Astrocyte of the cerebellum (primary cell): ENCODE measurements at places on chromosomes 5 and 9.

DNA sequence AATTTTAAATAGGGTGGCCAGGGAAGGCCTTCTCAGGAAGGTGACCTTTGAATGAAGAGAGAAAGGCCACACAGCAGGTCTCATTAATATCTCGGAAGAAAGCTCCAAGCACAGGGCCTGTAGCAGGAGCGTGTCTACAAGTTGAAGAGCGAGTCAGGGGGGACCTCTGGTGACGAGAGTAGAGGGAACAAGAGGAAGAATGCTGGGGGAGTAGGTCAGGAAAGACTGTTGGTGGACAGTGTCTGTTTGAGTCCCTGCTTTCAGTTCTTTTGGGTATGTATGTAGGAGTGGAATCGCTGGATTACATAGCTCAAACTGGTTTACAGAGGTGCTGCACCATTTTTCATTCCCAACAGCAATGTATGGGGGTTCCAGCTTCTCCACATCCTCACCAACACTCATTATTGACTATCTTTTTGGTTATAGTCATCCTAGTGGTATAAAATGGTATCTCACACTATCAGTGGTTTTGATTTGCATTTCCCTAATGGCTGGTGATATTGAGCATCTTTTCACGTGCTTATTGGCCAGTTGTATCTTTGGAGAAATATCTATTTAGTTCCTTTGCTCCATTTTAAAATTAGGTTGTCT is 55.8 kb downstream of the NUP214 start:
- DNase-seq = no peak

GRCh38 chr5:111256128-111256527 is 31.9 kb downstream of the CAMK4 start:
- DNase-seq = no peak

- DNase-seq = no peak
Observed at GRCh38 chr5:84384604-84385575, at the start of gene EDIL3. Gene EDIL3, minus strand, starts transcription at chr5:84384880. Its CDS starts 506 bp downstream, at chr5:84384374.

- DNase-seq = no peak
Observed at GRCh38 chr5:52807723-52808122, 20.0 kb downstream of the ITGA1 start.

DNA sequence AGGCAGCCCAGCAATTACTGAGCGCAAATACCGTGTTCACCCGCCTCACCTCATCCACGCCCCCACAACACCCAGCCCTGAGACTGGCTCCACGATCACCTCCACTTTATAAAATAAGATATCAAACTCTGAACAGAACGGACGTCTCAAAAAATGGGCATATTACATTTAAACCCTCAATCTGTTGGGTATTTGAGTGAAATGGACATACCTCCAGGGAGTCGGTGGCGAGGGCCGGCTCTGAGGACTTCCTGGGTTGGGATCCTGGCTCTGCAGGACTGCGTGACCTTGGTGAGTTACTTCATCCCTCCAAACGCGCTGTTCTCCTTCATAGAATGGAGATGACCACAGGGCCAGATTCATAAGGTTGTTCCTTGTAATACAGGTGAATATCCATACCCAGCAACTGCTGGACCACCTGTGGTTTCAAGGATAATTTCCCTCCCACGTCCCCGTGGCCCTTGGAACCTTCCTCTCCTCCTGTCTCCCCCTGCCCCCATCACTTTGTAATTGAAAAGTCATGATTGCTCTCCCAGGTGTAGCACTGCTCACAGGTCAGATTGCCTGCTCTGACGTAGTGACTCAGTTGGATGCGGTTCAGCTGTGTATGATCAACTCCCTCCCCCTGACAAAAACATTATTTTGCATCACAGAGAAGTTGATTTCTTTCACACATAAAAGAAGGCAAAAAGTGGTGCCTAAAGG is 135.6 kb downstream of the KCNIP1 start:
- no peak for DNase-seq

- DNase-seq = no peak
Observed at GRCh38 chr5:7668161-7668560, 182.8 kb downstream of the CFAP90 start.

GRCh38 chr5:149537374-149537975 is 13.8 kb downstream of the CSNK1A1 start:
- peak; percentile 67 for DNase-seq

- no peak for DNase-seq
Observed at GRCh38 chr5:116084287-116084691, 536 bp upstream of the COMMD10 start.

DNA sequence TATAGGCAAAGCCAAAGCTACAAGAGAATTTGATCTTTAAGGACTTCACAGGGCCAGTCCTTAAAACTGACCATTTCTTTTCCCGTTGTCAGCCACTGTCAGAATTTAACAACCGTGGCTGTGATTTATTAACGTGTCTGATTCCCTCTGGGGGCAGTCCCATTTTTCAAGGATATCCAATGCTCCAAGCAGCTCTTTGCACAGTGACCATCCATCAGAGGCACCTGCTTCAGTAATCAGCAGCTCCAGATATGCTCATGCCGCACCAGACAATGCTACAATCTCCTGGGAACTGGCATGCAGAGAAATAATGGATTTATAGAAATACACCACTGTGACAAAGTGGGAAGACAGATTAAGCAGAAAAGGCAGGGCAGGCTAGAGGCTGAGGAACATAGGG is 163.3 kb upstream of the PPP1R2B start:
- no peak for DNase-seq

GRCh38 chr5:32274548-32275395 is 38.0 kb downstream of the MTMR12 start:
- no peak for DNase-seq

DNA sequence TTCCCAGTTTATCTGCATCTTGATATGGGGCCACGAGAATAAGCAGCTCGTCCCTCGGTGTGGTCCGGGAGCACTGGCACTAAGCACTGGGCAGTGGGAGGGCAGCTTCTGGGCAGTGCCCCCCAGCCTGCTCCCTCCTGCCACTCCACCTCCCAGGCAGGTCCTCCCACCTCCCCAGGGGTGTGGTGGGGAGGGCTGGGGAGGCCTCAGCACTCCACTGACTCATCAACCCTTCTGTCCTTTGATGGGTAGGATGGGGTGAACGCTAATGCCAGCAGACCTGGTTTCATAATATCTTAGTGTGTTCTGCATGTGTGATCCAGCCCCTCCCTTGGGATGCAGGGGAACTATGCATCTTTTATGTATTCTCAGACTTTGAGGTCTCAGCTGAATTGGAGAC is 62.2 kb upstream of the GNE start:
- no peak for DNase-seq

DNA sequence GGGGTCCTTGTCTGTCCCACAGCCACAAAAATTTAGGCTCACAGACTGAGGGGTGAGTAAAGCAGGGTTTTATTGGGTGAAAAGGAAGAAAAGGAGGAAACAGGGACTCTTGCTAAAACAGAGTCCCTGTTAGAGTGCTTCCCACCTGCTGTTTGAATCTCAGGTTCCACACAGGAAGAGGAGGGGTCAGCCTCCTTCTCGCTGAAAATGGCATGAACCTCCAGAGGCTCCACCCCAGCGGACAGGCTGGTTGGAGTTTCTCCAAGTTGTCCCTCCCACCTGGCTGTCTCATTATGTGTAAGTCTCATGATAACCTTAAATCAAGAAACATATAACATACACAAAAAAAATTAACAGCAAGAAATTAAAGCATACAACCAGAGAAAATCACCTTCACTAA is 28.3 kb upstream of the UHRF2 start:
- DNase-seq = no peak

DNA sequence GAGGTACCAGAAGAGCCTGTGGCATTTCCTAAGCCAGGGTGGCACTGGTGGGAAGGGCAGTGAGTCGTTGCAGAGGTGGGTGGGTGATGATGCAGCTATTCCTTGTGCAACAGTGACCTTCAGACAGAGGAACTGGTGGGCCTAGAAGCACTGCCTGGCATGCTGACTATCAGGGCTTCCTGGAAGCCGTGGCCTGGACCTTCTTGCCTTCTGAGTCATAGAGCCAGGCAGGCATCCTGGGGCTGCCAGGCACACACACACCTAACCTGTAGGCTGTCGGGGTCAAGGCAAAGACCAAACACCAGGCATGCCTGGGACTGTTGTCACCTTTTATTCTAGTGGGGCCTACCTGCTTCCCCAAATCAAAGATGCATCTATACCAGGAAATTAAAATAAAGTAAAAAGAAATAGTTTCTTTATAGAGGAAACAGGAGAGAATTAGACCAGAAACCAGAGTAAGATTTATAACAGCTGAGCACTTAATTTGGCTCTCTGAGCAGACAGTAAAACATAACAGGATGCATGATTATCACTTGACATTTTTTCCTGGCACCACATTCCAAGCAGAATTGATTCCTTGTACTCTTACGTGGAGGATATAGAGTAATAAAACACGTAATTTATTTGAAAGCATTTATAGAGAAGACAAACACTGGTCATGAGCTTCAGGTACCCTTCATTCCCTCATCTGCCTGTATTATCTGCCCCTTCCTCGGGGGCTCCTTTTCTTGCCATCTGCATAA is 25.1 kb downstream of the NANS start:
- DNase-seq = no peak

DNA sequence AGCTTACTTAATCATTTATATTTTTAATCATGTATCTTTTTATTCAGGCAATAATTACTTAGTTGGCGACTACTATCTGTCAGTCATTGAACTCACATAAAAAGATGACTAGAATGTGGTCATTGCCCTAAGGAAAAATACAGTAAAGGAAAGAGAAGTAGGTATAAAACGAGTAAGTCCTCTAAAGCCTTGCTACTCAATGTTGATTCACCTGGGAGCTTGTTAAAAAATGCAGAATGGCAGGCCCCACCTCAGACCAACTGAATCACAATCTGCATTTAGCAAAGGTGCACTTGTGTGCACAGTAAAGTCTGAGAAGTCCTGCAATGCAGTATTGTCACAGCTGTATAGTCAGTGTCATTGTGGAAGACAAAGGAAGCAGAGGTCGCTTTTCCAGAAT is 592.4 kb downstream of the CSNK1G3 start:
- no peak for DNase-seq

GRCh38 chr5:161372682-161373344 is 173.7 kb downstream of the GABRB2 start:
- DNase-seq = no peak

DNA sequence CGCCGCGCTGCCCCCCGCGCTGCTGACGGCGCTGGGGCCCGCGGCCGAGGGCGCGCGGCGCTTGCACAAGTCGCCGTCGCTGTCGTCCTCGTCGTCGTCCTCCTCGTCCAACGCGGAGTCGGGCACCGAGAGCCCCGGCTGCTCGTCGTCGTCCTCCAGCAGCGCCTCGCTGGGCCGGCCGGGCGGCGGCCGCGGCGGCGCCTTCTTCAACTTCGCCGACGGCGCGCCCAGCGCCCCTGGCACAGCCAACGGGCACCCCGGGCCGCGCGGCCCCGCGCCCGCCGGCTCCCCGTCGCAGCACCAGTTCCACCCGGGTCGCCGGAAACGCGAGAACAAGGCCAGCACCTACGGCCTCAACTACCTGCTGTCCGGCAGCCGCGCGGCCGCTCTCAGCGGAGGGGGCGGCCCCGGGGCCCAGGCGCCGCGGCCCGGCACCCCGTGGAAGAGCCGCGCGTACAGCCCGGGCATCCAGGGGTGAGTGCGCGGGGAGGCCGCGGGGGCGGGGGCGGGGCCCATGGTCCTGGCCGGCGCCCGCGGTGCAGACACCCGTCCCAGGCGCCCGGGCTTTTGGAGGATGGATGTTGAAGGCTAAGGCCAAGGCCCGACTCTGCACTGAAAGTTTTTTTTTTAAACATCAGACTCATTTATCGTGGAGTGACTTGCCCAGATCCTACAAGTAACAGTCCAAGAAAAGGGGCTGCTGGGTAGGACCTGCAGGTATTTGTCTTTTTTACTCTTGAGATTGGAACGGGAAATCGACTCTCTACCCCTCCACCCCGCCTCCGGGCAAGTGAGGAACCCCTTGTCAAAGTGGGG is 1.2 kb downstream of the TENT4A start:
- no peak for DNase-seq

DNA sequence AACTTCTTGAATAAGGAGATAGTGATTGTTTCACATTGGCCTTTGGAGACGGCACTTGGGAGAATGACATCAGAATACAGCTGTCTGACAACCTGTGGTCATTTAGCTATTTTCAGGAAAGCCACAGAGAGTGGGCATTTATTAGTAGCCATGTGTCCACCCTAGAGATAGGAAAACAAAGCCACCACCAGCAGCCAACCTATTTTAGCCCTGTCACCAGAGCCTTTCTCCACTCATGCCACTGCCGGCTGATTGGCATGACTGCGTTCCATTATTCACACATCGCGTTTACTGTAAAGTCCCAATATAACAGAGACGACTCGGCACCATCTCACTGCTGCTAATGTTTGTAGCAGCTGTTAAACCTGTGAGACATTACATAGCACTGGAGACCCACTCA is 330.1 kb downstream of the NDUFS4 start:
- DNase-seq = no peak
